ENCODE measurements at places on chromosomes 3 and 15.

GRCh38 chr3:138383715-138384465 lies 35.5 kb downstream of the MRAS start:
- no peak for DNase-seq

DNA sequence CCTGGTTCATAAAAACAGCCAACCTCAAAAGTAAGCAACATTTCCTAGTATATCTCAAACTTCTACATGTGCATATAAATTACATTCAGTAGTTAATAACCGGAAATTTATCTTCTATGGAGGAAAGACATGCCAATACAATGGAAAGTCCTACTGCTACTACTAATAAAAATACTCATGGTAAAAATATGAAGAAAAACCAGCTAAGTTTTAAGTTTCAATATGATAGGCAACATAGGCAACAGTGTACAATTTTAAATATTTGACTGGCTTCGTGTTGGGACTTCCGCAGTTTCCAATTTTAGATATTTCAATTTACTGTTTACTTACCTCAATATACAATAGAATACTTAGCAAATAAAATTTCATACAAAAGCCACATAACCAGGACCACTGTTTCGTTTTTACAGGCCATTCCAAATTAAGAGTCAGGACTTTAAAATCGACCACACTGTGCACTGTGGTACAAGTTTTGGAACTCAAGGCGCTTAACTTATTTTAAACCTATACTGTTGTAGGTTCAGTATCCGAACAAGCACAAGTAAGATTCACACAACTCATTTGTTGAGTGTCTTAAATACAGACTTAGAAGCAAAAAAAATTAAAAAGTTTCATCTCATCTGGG lies 2.9 kb downstream of the NAA50 start:
- no peak for DNase-seq

- DNase-seq: no peak
Measured at GRCh38 chr3:196431181-196432136, 768 bp downstream of the UBXN7 start.

- no peak for DNase-seq
Measured at GRCh38 chr3:94896994-94897393, 834.1 kb downstream of the NSUN3 start.

DNA sequence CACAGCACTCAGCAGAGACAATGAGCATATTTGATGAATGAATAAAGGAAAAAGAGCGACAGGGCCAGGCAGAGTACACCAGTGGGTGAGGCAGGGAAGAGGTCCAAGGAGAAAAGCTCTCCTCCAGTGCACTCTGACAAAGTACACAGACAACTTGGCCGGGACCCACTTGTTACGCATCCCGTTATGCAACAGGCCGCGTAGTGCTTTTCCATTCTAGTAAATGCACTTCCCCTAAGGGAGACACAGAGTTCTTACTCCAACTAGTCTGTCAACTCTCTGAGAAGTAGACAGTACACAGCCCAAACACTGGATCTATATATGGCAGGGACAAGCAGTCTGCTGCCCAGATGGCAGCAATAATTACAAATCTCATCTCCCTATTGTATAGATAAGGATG lies 18.5 kb downstream of the LARP6 start:
- no peak for DNase-seq

DNA sequence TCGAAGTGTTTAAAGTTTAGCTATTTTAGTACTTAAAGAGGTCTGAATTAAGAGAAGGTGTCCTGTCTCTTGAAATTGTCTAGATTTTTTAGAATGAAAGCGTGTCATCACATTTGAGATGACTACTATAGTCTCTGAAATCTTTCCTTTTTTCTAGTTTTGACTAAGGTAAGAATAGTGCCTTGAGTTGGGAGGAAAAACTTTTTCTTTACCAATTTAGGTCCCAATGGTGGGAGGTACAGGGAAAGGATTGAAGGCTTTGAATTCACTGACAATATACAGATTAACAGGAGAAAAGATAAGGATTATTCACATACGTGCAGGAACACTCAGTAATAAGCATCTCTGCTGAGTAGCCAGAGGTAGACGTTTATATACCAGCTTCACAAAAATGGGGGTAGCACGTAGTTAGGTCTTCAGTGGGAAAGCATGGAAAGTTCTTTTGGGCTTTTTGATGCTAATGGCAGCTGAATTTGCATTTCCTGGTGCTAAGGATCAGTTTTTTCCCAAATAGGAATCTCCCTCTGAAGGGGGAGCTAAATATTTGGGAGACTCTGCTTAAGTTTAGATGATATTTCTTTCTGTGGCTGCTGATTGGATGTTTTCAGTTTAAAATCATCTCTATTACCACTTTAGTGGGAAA lies 88.1 kb downstream of the VPS8 start:
- DNase-seq: no peak

DNA sequence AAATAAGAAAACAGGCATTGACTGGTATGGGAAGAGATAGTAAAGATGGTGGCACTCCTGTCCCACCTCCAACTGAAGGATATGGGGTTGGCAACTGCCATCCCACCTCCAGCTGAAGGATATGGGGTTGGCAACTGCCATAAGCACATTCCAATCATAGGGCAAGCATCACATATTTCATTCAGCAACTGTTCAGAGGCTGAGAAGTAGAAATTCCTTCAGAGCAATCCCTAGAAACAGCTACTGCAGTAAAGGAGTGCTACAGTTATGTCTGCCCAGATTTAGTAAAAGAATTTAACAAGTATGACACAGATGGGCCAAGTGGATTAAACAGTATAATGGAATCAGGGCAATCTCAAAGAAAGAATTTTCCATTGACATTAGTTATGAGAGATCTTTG lies 156.8 kb downstream of the IMPG2 start:
- no peak for DNase-seq

GRCh38 chr3:143384076-143384475 lies 264.5 kb downstream of the CHST2 start:
- no peak for DNase-seq

DNA sequence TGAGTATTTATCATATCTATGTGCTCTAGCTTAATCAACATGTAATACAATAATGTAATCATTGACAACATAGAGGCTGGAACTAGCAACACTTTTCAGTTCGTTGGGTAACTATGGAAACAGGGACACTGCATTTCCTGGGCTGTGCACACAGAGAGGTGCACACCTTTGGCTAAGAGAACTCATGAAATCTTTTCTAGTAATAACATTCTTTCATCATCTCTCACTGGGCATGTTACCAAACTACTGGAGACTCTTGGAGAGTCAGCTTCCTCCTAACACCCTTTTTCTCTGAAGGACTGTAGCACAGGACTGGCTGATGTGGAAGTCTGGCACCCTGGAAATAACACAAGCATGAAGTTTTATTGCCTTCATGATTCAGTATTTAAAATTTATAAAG lies 135.6 kb downstream of the KCNMB2 start:
- no peak for DNase-seq

DNA sequence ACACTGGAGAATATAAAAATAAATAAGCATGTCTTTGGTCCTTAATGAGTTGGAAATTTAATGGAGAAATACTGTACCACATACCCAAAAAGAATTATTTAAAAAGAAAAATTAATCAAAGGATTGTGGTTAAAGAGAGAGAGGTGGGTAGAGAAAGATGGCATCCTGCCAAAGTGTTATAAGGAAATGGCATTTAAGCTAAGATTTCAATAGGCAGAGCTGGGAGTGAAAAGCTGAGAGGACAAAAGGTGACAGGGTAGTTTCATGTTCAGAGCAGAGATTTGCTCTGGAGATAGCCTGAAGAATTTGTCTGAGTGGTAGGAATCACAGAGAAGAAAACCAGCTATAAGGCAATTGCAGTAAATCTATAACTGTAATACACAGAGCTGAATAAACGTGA lies 181.0 kb downstream of the SI start:
- peak; percentile 60 for DNase-seq

- no peak for DNase-seq
Measured at GRCh38 chr3:168976969-168977368, 686.5 kb downstream of the MECOM start.

DNA sequence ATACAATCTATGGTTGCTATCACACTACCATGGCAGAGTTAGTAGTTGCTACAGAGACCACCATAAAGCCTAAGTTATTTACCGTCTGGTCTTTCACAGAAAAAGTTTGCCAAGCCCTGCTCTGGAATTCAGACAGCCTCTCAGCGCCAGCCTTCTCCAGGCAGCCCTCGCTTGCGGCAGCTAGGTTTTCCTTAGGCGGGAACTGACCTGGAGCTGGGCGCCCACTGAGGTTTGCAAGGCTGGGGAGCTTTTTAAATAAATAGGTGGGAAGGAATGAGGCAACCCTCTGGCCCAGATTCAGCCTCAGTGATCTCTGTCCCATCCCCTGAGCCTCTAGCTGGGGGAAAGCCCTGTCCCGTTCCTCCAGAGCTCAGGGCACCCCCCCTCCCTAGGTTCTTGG lies 1.2 kb downstream of the CTSH start:
- no peak for DNase-seq

GRCh38 chr15:52466134-52466701 lies 62.5 kb downstream of the MYO5A start:
- no peak for DNase-seq

DNA sequence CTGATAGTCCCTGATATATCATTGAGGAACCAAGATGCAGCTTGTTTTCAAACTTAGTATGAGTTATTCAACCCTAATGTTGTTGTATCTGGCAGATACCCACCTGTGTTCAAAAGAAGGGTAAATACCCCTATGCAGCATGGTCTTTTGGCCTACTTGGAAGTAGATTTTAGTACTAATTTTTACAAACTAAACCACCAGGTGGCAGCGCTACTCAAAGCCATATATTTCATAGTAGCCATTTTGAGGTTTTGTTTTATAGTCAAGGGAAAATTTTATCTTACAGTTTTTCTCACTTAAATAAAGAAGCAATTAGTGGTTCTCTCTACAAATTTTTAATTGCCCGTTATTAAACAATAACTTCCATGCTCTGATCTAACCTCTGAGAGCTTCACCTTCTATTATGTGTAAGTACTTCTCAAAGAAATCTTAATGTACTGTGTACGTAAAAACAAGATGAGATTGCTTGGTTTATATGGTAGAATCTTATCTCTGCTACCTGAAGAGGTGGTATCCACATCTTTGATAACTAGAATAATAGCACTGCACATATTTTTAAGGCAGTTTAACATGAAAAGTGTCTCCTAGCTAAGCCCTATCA lies 31.5 kb upstream of the MLF1 start:
- DNase-seq: no peak

GRCh38 chr3:59698091-59698490 lies 648.3 kb upstream of the CFAP20DC start:
- DNase-seq: no peak

- no peak for DNase-seq
Measured at GRCh38 chr3:111961461-111962164, 17.2 kb upstream of the ABHD10 start.

- DNase-seq: no peak
Measured at GRCh38 chr3:112143689-112144088, 10.6 kb upstream of the GCSAM start.

DNA sequence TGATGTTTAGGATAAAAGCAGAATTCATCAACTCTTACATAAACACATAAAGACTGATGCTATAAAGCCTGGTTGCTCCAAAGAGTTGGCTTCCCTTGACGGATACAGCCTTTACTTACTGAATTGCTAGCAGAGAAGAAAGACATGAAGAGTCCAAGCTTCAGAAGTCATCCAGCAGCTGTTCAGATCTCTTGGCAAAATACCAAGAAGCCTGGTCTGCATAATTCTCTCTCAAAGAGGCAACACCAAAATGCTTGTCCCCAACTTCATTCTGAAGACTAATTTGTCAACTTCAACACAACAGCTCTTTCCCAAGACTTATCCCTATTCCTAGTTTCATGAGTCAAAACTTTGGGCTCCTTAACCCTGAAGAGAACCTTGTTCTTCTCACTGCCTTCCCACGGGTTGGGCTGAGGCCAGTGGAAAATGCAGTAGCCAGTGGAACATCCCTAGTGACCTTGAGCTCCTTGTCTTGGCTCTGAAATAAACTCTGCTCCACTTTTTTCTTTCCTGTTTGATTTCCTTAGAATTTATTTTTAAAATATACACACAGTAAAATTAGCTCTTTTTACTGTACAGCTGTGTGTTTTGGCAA lies 119.2 kb upstream of the THBS1 start:
- DNase-seq: no peak

DNA sequence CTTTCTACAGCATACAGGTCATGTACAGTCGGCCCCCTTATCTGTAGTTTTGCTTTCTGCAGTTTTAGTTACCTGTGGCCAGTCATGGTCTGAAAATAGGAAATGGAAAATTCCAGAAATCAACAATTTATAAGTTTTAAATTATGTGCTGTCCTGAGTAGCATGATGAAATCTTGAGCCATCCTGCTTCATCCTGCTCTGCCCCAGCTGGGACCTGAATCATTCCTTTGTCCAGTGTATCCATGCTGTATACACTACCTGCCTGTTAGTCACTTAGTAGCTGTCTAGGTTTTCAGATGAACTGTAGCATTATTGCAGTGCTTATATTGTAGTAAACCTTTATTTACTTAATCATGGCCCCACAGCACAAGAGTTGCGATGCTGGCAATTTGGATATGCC lies 44.8 kb downstream of the AP4E1 start:
- no peak for DNase-seq

DNA sequence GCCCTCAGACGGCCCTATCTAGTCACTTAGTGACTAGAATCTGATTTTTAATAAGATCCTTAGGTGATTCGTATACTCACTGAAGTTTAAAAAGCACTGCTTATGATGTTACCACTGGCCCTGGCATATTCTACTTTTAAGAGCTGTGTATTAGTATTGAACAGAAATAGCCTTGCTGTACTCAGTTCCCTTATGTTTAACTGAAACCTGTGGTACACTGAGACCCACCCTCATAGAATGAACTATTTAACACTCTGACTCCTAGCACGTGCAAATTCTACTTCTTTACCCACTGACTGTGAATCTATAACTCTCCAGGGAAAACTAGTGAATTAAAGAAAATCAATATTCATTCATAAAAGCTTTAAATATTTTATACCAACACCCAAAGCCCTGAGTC lies 108.9 kb downstream of the CCNL1 start:
- no peak for DNase-seq

DNA sequence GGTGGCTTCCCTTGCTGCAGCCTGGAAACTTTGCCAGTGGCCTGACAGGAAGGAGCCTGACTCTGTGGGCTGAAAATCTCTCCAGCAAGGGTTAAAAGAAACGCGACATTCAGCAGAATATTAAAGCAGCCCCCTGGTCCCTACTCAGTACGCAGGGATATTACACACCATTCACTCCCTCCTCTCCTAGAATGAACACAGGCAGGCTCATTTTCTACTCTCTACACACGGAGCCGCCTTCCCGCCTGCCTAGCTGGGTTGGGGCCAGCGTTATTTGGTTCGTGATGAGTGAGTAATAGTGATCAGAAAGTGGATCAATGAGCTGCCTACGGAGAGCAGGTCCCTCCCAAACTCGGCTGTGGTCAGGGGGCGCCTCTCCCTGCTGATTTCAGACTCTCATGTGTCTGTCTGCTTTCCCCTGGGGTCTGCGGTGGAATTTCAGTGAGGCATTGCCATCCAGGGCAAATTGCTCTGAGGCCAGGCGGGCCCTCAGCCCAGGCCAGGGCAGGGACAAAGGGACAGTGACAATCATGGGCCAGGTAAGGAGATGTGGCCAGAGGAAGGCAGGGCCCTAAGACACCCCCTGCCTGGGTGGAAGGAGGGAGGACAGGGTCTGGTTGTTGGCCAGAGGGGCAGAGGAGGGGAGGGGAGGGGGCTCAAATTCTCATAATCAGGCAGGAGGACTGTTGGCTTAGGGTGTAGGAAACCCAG lies 2.8 kb downstream of the EPHB1 start:
- no peak for DNase-seq

GRCh38 chr3:120357807-120358206 lies 8.7 kb upstream of the LRRC58 start:
- DNase-seq: no peak

All from DMS153 (cell line).